ENCODE measurements at places on chromosomes 1 and 21. TPM values are rescaled to one million over a fixed set of nuclear protein-coding genes. Genes with fewer than 3 reads are reported as not detected.

- DNase-seq, result peak; percentile 99
These were observed 2.0 kb upstream of the EFNA4 start for GRCh38 chr1:155061381-155062150.

DNA sequence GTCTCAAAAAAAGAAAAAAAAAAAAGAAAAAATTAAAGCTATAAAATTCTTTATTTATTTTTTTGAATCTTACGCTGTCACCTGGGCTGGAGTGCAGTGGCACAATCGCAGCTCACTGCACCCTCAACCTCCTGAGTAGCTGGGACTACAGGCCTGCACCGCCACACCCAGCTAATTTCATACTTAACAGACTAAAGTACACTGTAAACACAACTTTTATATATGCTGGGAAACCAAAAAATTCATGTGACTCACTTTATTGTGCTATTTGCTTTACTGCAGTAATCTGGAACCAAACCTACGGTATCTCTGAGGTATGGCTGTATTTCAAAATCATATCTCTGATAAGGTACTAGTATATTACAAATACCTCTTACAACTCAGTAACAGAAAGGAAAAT is 40.3 kb downstream of the HSF2BP start:
- DNase-seq, result no peak

Gene GPX7
- 23.0 TPM for total RNA-seq

Gene OR6N1
- not detected for total RNA-seq

DNA sequence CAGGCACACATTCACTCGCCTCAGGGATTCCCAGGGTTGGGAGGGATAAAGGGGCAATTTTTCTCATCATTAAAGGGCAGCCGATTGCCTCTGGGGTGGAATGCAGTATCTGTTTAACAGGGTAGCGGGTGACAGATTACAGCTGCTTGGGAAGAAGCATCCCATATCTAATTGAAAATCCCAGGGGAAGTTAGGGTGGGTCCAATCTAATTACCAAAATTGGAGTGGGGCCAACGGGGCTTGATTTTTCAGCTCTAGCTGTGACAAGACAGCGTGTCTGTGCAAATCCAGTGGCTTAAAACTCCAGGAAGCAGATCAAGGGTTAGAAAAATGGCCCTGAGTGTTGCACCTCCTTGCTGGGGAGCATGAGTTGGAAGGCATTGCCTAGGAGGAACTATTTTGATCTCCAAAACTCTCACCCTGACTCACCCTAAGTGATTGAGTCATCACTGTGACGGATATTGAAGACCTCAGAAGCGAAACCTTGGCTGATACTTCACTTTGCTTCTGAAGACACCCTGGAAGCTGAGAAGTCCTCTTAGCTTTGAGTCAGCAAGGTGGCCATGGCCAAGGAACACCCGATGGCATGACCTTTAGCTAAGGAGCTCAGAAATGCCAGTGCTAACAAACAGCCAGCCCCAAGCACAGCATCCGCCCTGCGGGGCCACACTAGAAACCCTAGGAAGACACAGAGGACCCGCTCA is 46.0 kb downstream of the GRHL3 start:
- no peak for DNase-seq

GRCh38 chr1:12617901-12618660 is at the start of gene DHRS3:
DHRS3 (minus strand) TSS chr1:12618210; CDS start chr1:12617348, 862 bp downstream.
- DNase-seq, result no peak

GRCh38 chr1:33161061-33161681 is 20.7 kb downstream of the TRIM62 start:
- DNase-seq, result no peak

Gene JAM2
- 43.3 TPM for total RNA-seq

DNA sequence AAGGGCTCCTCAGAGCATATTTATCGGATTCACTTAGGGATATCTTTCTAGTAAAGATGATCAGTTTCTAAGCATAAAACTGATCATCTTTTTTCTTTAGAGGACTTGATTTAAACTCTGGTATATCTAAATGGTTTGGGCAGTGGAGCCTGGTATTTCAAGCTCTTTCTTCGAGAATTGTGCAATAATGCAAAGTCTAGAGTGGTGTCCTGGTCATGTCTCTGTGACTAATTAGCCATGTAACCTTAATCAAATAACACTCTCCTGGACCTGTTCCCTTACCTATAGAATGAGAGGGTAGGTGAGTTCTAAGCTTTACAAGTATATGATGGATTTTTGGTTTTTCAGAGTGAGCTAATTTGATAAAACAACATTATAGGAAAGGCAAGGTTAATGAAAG is 225.2 kb downstream of the RPS6KC1 start:
- no peak for DNase-seq

DNA sequence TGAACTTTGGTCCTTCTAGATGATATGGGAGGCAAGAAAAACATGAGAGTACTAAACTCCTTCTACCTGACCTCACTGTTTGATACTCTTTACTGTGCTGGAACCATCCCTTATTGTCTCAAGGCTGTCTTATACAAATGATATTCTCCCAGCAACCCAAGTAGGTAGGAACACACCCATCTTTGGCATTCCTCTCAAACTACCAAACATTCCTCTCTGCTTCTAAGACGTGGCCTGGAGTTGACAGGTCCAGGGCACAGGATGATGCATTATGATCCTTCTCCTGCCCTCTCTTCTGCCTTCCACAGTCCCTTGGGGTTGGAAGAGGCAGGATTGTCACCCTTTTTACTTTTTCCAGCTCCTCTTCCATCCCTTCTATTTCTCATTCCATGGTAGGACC is 90.5 kb downstream of the SPATA17 start:
- no peak for DNase-seq

DNA sequence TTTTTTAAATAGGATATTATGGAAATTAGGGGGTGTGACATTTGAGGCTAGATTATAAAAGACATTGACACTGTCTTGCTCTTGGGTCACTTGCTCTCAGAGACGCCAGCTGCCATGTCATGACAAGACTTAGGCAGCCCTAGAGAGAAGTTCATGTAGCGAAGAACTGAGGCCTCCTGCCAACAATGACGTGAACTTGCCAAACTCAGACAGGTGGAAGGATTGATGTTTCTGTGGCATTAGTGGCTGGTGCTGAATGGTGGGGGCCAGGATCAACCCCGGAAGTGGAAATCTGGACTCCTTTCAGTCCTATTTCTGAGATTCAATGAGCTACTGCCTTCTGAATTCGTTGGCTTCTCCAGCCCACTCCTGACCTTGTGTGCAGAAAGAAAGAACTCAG is 14.7 kb downstream of the NCF2 start:
- no peak for DNase-seq

DNA sequence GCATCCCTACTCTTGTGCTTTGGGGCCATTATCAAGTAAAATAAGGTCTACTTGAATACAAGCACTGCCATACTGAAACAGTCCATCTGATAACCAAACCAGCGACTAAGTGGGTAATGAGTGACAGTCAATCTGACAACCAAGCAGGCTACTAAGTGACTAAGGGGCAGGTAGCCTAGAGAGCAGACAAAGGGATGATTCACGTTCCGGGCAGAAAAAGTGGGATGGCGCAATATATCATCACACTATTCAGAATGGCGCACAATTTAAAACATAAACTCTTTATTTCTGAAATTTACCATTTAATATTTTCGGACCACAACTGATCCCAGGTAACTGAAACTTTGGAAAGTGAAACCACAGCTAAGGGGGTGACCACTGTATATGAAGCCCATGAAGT is 17.7 kb downstream of the NGF start:
- no peak for DNase-seq

DNA sequence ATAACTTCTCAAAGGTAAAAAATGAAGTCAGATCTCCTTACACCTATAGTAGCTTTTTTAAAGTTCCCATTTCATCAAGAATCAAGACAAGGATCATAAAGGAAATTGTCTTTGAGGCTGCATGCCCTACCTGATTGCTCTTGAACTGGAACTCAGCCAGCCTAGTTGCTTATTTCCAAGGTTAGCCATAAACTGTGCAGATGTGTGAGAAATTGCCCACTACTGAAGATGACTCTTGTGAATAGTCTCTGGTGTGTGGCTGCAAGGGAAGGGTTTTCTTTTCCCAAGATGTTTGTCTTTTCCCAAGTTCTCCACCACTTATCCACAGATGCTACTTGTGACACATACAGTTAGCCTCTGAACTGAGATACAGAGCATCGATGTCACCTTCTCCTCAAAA is 81.7 kb upstream of the DUSP10 start:
- no peak for DNase-seq

- DNase-seq, result no peak
These were observed 31.2 kb downstream of the VAV3 start for GRCh38 chr1:107933736-107934135.

Gene SHISAL2A
- not detected for total RNA-seq

- DNase-seq, result no peak
These were observed 724 bp upstream of the CALML6 start for GRCh38 chr1:1914101-1914970.

GRCh38 chr1:4939266-4939665 is 284.9 kb downstream of the AJAP1 start:
- DNase-seq, result no peak

DNA sequence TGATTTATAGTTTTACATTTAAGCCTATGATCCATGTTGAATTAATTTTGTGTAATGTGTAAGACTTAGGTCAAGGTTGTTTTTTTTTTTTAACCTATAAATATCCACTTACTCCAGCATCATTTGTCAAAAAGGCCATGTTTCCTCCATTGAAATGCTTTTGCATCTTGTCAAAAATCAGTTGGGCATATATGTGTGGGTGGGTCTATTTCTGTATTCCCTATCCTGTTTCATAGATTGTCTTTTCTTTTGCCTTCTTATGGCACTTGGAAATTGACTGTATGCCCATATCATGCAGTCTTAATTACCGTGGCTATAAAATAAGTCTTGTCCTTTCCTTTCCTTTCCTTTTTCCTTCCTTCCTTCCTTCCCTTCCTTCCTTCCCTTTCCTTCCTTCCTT is 138.2 kb downstream of the PRDM2 start:
- DNase-seq, result no peak

Measured in omental fat pad (tissue), 4 donors.